Large intestine (tissue), 12 donors: ENCODE measurements at places on chromosomes 1 and 21. TPM values are rescaled to one million over a fixed set of nuclear protein-coding genes. Genes with fewer than 3 reads are reported as not detected.

GRCh38 chr1:170284951-170285350, 139.2 kb downstream of the NTMT2 start:
- no peak for DNase-seq

DNA sequence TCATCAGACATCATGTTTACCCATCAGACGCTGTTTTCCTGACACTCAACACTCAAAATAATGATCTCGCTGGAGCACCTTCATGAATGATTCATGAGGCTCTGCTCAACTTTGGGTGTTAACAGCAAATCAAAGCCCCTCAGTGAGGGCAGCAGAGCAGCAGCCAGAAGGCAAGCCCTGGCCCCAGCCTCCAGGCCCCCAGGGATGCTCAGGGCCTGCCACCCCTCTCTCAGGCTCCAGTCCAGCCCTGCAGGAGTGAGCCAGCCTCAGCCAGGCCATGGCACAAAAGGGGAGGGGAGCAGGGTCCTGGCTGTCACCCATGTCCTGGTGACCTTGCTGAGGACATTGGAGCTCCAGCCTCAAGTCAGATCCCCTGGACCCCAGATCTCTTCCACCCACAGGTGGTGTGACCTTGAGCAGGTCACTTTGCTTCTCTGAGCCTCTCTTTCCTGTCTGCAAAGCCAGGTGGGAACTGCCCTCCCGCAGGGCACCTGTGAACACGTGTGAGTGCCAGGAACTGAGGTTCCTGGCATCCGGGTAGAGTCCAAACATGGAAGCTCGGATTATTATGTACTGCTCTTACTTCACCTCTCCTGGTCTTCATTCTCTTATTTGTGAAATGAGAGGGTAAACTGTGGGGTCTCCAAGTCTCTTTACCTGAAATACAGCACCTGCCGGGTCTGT, 161.6 kb upstream of the VAMP3 start:
- no peak for DNase-seq

GRCh38 chr1:78280626-78281025, 210.1 kb upstream of the PTGFR start:
- no peak for DNase-seq

- DNase-seq, result peak; percentile 16
Measured at GRCh38 chr1:204889681-204890383, 19.2 kb downstream of the NFASC start.

DNA sequence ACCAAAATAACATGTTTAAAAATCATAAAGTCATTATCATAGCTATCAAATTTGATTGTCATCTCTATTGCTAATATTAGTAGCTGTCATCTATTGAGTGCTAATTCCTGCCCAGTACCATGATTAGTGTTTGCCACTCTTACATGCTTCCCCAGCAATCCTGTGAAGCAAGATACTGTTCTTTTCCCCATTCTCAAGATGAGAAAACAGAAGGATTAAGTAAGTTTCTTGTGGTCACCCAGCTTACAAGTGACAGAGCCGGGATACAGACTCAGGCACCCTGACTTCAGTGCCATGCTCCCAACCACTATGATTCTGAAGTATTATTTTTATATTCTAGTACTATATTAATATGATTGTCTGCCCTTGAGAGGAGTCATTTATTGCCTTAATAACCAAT, 36.5 kb downstream of the LRRC8C start:
- DNase-seq, result no peak

DNA sequence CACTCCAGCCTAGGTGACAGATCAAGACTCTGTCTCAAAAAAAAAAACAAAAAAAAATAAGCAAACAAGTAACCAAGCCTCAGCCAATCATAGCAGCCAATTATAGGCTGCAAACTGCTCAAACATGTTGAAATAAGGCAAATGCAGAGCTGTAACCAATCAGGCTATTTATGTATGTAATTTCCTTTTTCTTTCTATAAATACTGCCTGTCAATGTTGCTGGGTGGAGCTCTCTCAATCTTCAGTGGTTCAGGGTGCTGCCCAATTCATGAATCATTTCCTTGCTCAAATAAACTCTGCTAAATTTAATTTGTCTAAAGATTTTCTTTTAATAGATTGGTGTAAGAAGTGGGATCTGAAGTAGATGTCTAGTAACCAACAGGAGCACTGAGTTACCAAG, 11.6 kb upstream of the CD1D start:
- DNase-seq, result no peak

DNA sequence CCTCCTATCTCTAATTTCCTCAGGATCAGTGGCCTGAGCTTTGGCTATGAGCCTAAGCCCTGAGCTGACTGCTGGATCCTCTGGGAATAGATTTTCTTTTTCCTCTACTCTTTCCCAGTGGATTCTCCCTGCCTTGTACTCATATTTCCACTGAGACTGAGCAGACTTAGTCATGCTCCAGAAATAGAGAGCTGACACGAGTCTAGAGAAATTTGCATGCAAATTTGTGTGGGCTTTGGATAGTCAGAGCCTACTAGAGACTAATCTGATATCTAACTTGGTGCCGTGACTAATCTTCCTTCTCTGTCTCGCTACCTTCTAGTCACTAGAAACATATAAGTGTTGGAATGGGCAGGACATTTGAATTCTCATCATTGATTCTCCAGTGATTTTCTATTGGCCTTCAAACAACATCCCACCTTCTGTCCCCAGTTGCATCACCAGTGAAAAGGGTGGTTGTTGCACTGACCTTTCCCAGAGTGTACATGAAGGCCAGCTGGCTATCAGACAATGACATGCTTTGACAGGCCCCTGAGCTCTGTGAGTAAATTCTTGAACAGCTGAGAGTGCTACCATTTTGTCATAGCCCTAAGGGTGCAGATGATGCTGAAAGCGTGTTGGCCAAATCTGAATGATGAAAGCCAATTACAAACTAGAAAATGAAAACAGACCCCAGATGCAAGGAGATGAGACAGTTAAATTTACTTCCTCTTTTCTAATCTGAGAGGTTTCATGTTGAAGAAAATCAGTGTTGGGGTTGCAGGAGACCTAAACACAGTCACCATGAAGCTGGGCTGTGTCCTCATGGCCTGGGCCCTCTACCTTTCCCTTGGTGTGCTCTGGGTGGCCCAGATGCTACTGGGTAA, at the start of gene FCRLA:
Gene FCRLA, plus strand, starts transcription at position 748 of the 866 bp plus-strand sequence. Its CDS starts 36 bp downstream, at position 784.
- DNase-seq, result no peak

- no peak for DNase-seq
Measured at GRCh38 chr1:18926315-18927081, 24.1 kb upstream of the ALDH4A1 start.

GRCh38 chr1:70994753-70995268, 52.8 kb downstream of the PTGER3 start:
- DNase-seq, result no peak

DNA sequence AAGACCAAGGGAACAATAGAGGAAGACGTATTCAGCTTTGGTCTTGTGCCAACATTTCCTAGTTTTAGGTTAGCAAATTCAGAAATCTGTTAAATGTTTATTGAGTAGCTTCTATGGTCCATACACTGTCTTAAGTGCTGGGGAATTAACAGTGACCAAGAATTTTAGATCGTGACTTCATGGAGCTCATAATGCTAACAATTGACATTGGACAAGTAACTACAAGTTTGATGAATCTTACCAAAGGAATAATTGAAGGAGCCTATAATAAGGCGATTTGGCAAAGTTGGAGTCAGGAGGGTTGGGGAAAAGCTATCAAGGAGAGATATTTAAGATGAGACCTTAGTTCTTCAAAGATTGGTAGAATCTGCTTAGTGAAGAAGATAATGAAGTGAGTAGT, 1.4 kb upstream of the SLAMF9 start:
- no peak for DNase-seq

DNA sequence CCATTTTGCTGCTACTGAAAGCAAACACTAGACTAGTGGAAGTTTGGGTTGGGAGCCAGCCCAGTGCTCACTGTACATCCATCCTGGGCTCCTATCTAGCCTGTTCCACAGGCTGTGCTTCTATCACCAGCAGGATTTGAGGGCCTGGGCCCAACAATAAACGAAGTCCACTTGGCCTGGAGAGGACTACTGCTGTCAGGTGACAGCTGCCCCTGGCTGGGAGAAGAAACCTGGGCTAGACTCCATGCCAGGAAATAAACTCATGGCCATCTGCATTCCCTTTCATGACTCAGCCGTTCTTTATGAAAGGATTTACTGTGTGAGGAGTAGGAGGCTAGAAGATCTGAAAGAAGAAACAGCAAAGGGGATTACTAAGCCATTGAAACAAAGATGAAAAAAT, 35.5 kb downstream of the COLGALT2 start:
- no peak for DNase-seq

DNA sequence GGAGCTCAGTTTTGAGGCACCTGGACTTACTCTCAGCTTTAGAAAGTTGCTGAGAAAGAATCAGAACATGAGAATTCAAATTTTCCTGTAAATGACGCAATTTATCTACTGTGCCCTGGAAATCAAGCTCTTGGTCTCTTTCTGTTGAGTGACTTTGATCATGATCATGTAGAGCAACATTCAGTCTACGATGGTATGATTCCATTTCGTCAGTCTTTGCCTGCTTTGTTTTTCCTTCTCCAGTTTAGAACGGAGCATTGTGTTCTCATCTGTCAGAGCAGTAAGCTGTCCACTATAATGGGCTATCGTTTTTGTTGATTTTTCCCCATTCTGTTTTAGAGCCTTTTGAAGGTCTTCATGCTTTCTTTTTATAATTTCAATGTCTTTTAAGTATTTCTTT, 20.7 kb downstream of the SFT2D2 start:
- no peak for DNase-seq

GRCh38 chr1:17196496-17197185, 8.3 kb upstream of the PADI1 start:
- no peak for DNase-seq

DNA sequence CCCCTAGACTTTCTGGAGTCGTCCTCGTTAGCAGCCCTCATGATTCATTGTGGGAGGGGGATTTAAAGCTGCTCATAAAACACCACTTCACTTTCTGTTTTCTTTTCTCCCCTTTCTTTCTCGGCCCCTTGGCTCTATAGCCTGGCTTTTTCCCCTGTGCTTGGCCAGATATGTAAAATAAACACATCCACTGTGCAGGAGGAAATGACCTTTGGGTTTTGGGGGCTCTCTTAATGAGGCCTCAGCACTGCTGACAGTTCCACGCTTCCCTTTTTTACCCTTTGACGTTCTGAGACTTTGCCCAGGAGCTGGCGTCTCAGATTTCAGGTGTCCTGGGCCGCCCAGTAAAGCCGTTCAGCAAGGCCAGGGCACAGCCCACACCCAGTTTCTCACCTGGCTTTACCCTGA, 65.7 kb downstream of the RUNX3 start:
- DNase-seq, result peak; percentile 97

DNA sequence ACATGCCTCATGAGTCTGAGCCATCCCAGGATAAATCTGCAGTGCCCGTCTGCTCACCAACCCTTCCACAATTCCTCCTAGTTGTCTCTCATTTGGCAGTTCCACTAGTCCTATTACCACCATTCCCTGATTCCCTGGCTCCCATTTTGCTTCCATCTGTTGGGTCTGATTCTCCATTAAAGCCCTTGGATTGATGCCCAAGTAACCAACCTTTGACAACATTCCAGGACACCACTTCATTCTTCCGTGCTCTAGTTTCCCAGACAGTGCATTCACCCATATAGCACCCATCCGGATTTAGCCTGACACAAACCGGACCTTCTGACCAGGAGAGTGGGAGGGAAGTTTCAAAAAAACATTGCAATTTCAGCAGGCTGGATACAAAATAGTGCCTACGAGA, 189.4 kb upstream of the PALMD start:
- no peak for DNase-seq

DNA sequence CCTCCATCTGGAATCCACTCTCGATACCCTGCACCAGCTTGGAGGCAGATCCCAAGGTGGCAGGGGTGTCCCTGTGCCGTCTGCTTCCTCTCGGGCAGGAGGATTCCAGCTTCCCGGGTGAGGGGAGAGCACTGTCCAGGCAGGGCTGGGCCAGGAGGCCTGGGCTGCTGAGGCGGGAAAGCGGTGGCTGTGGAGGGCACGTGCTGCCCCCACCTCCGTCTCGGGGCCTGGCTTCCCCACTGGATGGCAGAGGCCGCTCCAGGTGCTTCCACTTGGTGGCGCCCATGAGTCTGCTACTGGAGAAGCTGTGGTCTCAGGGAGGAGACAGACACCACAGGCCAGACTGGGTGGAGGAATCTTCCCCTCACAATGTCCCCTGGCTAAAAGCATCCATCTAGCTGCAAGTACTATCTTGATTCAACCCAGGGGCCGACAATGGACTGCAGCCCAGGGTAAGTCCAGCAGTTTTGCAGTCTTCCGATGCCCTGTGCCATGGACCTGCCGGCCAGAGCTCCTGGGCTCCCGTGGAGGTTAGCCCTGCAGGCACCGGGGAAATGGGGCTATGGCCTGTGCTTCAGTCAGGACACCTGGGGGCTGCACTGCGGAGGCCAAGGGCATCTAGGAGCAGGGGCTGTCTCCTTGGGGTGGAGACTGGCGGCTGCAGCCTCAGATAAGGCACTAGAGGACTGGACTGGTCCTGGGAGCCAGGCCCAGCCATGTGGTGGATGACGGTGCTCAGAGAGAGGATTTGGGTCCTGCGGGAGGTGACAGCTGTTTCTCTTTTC, 41.3 kb upstream of the EIF4G3 start:
- no peak for DNase-seq

GRCh38 chr1:95132762-95133161, 15.6 kb downstream of the TLCD4 start:
- no peak for DNase-seq

DNA sequence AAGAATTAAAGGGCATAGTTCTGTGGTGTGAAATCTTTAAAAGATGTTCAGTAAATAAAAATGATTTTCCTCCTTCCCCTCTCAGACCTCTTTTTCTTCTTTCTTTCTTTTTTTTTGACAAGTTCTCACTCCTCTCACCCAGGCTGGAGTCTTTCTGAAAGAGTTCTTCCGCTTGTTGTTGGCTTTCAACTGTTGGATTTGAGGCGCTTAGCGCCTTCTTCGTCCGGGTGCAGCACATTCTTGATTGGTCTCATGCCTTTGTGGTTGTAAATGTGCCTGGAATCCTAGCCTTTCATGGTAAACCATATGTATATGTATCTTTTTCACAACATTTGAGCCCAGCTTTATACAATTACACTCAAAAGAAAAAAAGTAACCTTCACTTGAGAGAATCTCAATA, 980 bp upstream of the METTL18 start:
- no peak for DNase-seq

DNA sequence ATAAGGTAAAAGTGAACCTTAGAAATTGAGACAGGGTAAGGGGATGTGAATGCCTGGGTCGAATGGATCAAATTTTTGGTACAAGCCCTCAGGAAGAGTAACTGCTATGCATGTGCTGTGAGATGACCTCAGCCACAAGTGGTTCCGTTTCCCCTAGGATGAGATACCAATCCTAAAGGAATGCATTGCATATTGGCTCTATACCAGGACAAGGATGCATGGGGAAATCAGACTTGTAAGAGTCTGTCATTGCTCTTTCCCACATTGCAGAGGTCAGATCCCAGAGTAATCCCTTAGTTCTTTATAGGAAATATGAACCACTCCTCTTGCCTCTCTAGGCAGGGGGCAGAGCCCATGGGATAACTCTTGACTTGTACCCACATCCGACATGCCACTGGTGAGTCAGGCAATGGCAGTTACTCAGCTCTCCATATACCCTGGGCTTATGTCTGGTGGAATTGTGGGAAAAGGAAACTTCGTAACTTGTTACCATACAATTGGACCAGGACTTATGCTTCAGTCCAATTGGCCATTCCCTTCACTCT, 428.3 kb upstream of the ZRANB2 start:
- no peak for DNase-seq

ICOSLG gene
- 3.0 TPM for polyA plus RNA-seq

RGS13 gene
- polyA plus RNA-seq, result 2.3 TPM

GJC2 gene
- 7.2 TPM for polyA plus RNA-seq

KCNJ15 gene
- polyA plus RNA-seq, result 0.25 TPM

RAB7B gene
- polyA plus RNA-seq, result 5.4 TPM

C1QC gene
- 79.1 TPM for polyA plus RNA-seq

SPRR2E gene
- polyA plus RNA-seq, result not detected

STIL gene
- polyA plus RNA-seq, result 4.7 TPM

RIPPLY3 gene
- 0.24 TPM for polyA plus RNA-seq

FCRL2 gene
- 0.15 TPM for polyA plus RNA-seq
